ENCODE measurements at places on chromosomes 1 and 21.

- no peak for DNase-seq
These were observed 72.2 kb downstream of the TDRD5 start for GRCh38 chr1:179663810-179664209.

DNA sequence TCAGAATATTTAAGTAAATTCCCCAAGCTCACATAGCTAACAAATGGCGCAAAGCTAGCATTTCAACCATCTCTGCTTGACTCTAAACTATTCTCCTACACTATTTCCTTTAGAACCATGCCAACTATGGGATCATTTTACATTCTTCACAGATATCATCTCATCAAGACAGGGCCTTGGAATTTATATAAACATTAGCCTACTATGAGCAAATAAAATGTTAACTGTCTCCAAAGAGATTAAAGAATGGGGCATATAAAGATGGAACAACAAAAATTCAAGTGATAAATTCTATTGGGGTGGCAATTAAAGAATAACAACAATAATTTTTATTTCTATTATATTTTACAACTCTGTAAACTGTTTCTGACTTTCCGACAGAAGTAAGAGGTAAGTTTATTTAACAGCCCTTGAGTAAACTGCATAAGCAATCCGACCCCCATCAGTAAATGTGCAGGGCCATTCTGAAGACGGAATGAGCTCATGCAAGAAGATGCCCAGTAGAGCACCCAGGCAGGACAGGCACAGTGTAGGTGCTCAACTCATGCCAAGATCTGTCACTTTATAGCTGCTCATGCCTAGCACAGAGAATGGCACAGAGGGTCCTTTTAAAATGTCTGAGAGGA lies 261.9 kb downstream of the VAV3 start:
- no peak for DNase-seq

GRCh38 chr1:226406401-226406881 lies 1.5 kb downstream of the PARP1 start:
- no peak for DNase-seq

DNA sequence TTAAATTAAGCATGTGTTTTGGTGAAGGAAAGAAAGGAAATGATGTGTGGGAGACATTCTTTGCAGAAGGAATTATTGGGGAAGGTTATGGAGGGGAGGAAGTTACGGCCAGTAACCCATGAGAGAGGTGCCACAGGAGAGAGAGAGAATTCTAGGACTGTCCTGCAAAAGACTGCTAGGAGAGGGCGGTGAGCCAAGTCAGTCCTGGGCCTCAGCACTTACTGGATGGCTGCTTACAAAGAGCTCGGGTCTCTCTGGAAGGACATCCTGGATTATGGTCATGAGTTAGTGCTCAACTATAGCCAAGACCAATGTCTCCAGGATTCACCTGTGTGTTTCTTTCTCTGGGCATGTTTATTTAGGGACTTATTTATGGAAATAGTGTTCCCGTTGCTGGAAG lies 74.4 kb upstream of the HSD17B7 start:
- DNase-seq = no peak

GRCh38 chr1:238710697-238711096 lies 675.7 kb upstream of the CHRM3 start:
- no peak for DNase-seq

GRCh38 chr21:45379901-45380330 lies 25.0 kb upstream of the COL18A1 start:
- DNase-seq = no peak

- no peak for DNase-seq
These were observed 67.2 kb downstream of the RPAP2 start for GRCh38 chr1:92366040-92366395.

GRCh38 chr1:178634445-178634844 lies 90.6 kb upstream of the RALGPS2 start:
- DNase-seq = no peak

GRCh38 chr1:53147174-53147573 lies 4.7 kb upstream of the SLC1A7 start:
- DNase-seq = no peak

GRCh38 chr1:30707412-30708360 lies 15.7 kb downstream of the MATN1 start:
- DNase-seq = peak; percentile 47

GRCh38 chr1:68706639-68707317 lies 209.9 kb upstream of the DEPDC1 start:
- no peak for DNase-seq

DNA sequence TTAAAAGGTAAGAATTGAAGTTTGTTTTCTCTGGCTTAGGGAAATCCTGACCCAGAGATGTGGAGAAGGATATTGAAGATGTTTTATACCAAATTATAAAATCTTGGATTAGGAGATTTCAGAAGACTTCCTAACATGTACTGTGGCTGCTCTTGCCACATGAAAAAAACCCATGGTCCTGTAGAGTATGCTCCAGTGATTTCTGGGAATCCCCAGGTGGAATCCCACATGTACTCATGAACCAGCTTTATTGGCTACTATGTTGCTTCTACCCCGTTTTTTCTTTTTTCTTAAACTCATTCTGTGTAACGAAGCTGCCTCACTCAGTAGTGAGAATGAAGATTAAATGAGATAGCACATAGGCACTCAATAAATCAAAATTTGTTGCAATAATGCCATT lies 132.7 kb upstream of the SGIP1 start:
- no peak for DNase-seq

GRCh38 chr1:157540852-157541251 lies 11.5 kb downstream of the FCRL5 start:
- no peak for DNase-seq

- DNase-seq = no peak
These were observed 96.7 kb downstream of the GABPA start for GRCh38 chr21:25831300-25831960.

- no peak for DNase-seq
These were observed 46.1 kb upstream of the KAZN start for GRCh38 chr1:14552246-14552965.

DNA sequence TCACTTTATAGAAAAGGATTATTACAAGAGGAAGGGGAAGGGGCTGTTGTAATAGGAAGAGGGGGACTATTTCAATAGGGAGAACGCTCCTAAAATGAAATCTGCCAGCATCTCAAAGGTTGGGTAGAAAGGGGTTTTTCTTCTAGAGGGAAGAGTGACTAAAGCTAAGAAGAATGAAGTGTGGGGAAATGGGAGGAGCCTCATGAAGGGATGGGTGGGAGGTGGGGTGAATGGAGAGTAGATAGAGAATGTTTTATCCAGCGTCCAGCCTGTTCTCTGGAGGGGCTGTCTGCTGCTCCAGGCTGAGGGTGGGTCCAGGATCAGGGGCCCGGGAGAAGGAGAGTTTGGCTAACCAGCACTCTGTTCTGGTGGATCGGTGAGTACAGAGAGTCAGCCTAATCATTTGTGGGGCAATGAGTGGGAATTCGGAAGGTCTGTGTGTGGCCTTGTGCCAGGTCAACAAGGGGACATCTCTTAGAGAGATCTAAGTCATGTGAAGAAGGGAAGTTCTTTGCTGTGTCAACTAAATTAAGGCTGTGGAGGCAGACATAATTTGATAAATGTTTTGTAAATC lies 25.2 kb downstream of the VN1R5 start:
- no peak for DNase-seq

GRCh38 chr1:22245100-22245650 lies 102.3 kb upstream of the WNT4 start:
- DNase-seq = no peak

DNA sequence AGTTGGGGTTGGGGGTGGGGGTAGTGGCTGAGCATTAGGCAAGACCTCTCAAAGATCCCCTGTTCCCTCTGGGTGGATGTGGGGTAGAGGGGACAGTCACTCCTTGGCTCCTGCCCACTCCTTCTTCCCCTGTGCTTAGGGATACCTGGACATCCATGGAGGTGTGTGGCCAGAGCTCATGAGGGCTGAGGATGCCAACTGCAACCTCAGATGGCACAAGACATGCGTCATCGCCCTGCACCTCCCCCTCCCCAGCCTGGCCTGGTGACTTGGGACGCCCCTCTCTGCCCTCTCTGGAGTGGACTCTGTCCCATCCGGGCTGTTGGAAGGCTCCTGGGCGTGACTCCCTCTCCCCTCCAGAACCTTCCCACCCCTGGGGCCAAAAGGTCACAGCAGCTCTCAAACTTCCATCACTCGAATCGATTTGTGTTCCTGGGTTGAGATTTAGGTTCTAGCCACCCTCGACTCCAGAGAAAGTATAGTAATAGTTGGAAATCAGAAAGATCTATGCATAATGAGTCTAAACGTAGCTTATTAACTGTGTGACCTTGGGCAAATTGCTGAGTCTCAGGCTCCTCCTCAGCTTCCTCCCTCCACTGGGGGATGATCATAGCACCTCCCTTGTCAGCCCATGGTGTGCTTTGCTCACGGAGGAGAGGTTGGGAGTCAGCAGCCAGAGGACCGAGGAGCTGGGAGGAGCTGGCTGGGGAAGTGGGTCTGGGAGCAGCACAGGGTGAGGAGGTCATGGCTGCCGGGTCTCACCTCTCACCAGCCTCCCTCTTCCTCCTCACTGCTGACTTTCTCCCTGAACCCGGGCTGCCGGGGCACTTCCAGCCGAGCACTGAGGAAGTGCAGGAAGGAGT lies 2.2 kb upstream of the PTPN7 start:
- DNase-seq = no peak

DNA sequence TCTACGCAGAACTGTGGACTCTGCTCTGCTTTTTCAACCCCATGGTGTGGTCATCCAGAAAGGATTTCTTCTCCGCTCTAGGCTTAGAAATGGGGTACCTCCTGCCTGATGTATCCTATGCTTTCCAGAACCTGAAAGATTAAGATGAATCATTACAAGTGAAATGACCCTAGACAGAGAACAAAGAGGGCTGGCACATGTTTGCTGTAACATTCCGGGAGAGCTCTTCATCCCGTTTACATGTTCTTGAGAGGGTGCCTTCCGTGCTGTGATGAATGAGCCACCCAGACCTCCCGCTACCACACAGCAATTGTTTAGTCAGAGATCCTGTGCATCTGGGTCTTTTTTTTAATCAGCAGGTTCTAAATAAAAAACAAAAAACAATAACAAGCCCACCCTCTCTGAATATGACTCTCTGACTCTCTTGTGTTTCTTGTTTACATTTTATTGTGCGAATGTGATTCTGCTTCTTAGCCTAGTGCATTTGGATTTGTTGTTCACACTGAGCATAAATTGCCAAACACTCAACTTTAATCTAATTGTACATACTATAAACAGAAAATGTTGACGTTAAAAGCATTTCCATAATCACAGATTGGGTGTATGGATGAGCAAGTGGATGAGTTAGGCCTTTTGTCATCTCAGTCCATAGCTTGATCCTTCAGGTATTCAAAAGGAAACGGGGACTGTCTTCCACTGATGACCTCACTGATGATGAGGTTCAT lies 87.1 kb downstream of the GPR88 start:
- no peak for DNase-seq

- no peak for DNase-seq
These were observed 19.6 kb upstream of the KCNQ4 start for GRCh38 chr1:40763742-40764532.

DNA sequence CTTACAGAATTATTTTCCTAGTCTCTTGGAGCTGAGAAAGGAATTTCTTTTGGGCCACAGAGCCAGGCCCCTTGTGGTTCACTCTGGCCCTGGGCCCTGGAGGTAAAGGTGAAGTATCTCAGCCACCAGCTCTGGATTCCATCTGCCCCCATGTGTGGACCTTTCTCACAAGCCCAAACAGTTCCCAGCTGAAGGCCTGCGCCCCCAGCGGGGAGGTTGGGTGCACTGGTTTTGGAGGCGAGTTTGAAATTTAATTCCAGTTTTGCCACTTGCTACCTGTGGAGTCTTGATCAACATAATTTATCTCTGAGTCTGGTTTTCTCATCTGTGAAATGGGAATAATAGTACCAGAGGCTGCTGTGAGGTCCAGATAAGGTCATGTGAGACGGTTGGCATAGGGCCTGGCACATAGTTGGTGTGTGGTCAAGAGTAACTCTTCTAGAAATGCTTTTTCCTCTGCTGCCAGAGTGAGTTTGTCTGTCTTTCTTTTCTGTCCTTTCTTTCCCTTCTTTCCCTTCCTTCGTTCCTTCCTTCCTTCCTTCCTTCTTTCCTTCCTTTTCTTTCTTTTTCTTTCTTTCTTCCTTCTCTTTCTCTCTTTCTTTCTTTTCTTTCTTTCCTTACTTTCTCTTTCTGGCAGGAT lies 6.1 kb downstream of the AGTRAP start:
- DNase-seq = no peak

DNA sequence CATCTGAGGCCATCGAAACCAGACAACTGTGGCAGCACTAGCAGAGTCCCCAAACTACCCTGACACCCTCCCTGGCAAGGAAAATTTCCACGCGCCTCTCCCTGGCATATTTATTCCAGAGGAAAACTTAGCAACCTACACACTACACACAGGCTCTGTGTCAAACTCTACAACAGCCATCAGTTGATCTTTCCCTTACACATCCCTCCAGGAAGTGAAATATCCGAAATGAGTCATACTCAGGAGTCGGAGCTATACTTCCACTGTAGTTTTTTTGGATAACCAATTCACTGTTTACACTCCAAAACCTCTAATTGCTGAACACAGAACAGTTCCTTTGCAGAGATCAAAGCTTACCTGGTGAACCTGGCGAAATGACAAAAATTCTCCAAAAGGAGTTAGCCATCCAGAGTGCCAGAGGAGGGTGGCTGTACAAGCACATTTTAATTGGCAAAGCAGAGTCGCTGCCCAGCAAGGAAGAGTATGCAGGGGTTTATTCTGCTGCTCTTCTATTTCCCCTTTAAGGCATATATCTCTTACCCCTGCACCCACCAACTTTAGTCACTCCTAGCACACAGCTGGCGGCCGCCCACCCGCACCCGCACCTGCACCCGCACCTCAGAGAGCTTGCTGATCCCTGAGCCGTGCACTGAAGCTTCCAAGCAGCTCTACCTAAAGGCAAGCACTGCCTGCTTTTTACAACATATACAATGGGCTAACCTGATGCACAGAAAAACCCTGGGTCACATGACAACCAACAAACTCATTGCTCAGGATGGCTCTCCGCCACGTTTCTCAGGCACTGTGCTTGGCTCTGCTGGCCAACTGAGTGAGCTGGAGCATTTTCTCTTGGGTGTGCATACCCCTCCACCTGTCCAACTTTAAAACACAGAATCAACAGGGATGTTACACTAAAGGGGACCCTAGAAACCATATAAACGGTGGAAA lies 54.9 kb downstream of the CAPZB start:
- no peak for DNase-seq

GRCh38 chr1:11286735-11287410 lies 13.9 kb downstream of the UBIAD1 start:
- no peak for DNase-seq

GRCh38 chr1:22188436-22188835 lies 45.5 kb upstream of the WNT4 start:
- no peak for DNase-seq

GRCh38 chr1:203112475-203112874 lies 15.1 kb upstream of the ADORA1 start:
- no peak for DNase-seq

DNA sequence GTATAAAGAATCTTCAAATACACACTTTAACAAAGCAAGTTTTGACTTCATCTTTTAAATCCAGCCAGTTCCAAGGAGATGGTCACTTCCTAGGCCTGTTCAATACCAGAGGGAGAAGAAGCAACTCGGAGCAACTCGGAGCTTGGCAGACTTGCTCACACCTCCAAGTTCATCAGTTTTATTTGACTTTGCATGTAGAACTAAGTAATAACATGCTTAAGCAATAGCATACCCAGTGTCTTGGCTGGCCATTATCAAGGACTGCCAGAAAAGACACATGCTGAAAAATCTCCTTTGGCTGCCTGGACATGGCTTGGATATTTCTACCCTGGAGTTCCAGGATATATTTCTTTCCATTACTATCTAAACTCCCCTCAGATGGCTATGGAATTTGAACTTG lies 52.6 kb downstream of the GNG12 start:
- DNase-seq = no peak

- DNase-seq = no peak
These were observed 76.5 kb downstream of the SCCPDH start for GRCh38 chr1:246800756-246801155.

Measured in stimulated activated CD4-positive, alpha-beta T cell treated with anti-CD3 and anti-CD28 coated beads, Interleukin-12 subunit alpha, Interleukin-12 subunit beta, amount 100 ng/mL, for 24 hours (primary cell).